NCI-H526 treated with DMSO at 0.1 percent for 48 hours (cell line): ENCODE measurements at places on chromosomes 11 and 22.

GRCh38 chr11:70477609-70478008, 79.3 kb downstream of the CTTN start:
- no peak for DNase-seq

DNA sequence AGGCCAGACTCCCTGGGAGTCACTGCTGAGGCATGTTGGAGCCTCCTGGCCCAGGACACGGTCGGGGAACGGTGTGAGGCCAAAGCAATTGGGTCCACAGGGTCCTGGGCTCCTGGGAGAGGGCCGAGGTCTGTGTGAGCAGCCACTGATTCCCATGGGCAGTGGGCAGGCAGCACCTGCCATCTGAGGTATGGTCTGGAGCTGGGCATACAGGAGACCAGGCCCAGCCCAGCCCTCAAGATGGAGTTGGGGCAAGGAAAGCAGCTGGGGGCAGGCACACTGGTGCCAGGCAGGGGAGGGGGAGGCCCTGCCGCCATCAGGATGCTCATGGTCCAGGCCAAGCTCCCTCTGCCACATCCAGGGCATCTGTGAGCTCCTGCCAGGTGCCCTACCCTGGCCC, 32.2 kb upstream of the HMOX1 start:
- DNase-seq: no peak

GRCh38 chr11:97361812-97362378, 972.1 kb downstream of the JRKL start:
- DNase-seq: no peak

DNA sequence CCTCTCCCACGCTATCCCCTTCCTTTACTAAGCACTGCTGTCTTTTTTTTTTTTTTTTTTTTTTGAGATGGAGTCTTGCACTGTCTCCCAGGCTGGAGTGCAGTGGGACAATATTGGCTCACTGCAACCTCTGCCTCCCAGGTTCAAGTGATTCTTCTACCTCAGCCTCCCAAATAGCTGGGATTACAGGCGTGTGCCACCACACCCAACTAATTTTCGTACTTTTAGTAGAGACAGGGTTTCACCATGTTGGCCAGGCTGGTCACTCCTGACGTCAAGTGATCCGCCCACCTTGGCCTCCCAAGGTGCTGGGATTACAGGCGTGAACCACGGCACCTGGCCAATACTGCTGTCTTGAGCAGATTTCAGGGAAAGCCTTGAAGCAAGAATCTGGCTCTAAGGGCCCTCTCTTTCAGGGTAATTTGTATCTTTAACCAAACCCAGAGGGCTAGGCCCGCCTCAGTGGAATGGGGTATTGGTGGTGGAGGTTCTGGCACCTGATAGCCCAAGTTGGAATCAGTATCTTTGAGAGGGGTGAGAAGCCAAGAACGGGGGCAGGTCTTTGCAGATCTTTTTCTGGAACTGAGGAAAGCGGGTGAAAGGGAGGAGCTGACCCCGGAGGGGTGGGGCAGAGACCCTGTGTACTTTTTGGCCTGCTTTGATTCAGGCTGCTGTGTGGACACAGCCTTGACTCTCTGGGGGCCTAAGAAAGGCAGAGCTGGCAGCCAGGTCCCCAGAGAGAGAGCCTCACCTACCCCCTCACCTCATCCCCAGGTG, 37.0 kb downstream of the TRIOBP start:
- no peak for DNase-seq

GRCh38 chr11:33067294-33067693, 27.9 kb downstream of the TCP11L1 start:
- peak; percentile 93 for DNase-seq

GRCh38 chr11:126029805-126030204, 32.9 kb downstream of the CDON start:
- no peak for DNase-seq

- no peak for DNase-seq
Observed at GRCh38 chr11:44631831-44632230, 66.4 kb downstream of the CD82 start.

GRCh38 chr22:25563761-25564319, 635 bp upstream of the GRK3 start:
- no peak for DNase-seq

GRCh38 chr11:35165030-35165422, 26.1 kb downstream of the CD44 start:
- DNase-seq: no peak

GRCh38 chr22:27537501-27537900, 264.1 kb downstream of the MN1 start:
- no peak for DNase-seq

GRCh38 chr11:57406337-57406904, 16.0 kb upstream of the PRG2 start:
- no peak for DNase-seq

DNA sequence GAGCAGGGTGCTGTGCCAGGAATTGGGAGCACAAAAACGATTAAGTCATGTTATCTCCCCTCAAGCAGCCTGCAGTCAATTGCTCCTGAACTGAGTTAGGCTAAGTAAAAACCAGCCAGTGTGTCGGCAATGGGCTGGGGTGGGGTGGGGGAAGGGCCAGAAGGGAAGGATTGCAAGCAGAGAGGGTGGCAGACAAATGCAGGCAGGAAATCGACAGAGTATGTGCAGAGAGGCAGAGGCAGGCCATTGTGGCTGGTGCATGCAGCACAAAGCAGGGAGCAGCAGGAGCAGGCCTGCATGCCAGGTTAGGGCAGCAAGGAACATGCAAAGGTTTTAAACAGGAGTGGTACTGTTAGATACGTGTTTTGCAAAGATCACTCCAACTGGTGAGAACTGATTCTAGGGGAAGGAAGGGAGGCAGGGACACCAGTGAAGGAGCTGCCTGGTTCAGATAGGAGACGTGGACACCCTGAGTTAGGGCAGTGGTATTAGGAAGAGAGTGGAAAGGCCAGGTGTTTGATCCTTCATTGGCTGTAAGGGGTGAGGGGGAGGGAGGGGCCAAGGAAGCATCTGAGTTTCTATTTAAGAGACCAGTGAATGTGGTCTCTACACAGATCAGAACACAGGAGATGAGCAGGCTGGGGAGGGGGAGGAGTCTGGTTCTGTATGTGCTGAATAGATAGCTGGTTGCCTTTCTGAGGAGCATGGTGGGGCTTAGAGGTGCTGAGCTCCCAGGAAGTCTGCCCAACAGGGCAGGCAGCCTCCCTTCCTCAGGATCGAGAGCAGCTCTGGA, 70.8 kb upstream of the PHOX2A start:
- DNase-seq: no peak

GRCh38 chr22:21834869-21835268, 32.6 kb downstream of the MAPK1 start:
- DNase-seq: no peak

- DNase-seq: peak; percentile 56
Observed at GRCh38 chr11:93089474-93090102, 108.2 kb downstream of the SLC36A4 start.

DNA sequence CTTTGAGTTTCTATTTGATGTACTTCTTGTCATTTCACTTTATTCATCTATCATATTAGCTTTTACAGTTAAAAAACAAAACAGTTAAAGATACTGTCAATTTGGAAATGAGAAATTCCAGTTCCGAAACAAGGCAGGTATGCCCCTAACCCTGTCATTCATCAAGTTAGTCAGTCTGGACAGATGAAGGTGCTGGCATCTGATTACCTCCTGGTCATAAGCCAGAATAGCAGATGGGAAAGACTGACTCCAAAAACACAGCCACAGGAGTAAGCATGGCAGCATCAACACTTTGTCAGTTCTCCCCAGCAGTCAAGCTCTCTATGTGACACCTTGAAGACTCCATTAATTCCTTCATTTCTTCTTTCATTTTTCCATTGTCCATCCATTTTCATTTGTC, 4.3 kb downstream of the LRRC51 start:
- DNase-seq: no peak

GRCh38 chr11:133716602-133717001, 128.7 kb downstream of the SPATA19 start:
- no peak for DNase-seq

DNA sequence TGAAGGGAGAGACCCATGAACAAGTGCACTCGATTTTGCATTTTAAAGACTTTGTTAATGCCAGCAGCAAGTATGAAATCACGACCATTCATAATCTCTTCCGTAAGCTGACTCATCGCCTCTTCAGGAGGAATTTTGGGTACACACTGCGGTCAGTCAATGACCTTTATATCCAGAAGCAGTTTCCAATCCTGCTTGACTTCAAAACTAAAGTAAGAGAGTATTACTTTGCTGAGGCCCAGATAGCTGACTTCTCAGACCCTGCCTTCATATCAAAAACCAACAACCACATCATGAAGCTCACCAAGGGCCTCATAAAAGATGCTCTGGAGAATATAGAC, 5.9 kb downstream of the SERPIND1 start:
- DNase-seq: no peak
